ENCODE measurements at places on chromosomes 1 and 21.

DNA sequence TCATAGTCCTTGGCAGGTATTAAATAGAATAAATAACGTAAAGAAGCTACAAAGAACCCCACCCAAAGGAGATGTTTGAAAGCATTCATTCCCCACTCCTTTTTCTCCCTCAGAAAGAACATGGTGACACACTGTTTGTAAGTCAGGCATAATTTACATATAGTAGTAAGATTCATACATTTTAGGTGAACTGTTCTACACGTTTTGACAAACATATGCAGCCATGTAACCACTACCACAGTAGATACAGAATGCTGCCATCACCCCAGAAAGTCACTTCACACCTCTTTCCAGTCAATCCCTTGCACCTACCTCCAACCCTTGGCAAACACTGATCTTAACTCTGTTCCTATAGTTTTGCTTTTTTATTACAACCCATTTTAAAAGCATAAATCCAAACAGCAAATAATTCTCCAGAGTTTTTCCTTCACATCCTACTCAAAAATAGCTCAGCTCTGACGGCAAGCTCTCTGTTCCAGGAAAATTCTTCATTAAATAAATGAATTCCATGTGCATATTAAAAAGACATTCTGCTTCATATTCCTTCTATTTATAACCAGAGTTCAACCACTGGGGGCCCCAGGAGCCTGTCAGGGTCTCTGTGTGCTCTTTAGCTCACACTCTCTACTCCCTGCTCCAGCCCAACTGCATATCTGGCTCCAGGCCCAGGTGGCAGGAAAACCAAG, 258.8 kb downstream of the PLPP3 start:
- DNase-seq = no peak

DNA sequence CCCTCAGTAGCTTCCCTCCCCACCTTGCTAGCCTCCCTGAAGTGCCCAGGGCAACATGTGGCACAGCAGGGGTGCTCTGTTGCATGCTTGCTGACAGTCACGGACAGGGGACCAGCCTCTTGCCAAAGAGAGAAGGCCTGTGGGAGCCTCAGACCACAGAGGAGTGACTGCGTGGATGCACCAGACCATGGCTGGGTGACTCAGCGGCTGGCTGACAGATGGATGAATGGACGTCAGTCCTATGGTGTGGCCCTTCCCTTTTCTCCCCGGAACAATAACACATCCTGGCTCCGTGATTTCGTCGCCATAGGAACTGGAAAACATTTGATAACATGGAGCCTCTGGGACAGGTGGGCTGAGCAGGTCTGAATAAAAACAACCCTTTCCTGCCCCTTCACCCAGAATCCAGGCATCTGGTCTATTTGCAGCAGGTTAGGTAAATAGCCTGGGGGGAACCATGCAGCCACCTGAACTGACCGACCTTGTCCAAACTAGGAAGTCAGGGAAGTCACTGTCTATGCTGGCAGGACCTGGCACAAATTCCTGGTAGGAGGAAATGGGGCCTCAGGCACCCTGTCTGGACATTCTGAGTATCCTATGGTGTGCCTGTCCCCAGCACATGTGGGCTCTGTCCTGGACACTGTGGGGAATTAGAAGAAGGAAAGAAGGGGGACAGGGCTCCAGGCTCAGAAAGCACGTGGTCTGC, 53.3 kb downstream of the NENF start:
- DNase-seq = peak; percentile 97

GRCh38 chr1:2101946-2102345, 51.7 kb downstream of the PRKCZ start:
- no peak for DNase-seq

DNA sequence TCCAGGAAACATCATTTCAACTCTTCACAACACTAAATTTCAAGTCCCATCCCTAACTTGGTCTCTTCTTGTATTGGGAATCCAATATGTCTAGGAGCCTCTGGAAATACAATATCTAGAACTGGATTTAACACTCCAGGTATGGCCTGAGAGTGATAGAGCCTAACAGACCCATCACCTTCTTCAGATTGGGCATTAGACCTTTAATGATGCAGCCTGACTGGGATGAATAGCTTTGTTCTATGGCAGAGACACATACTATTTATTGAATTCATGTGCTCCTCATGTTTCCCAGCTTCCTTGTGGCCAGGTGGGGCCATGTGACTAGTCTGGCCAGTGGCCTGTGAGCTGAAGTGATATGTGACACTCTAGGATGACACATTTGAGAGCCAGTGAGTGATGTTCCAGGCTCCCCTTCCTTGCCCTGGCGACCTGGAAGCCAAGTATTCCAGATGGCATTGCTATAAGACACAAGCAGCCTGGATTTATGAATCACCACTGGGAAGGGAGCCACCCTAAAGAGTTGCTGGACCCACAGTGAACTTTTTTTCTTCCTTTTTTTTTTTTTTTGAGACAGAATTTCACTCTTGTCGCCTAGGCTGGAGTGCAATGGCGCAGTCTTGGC, 31.0 kb upstream of the POU3F1 start:
- DNase-seq = no peak

DNA sequence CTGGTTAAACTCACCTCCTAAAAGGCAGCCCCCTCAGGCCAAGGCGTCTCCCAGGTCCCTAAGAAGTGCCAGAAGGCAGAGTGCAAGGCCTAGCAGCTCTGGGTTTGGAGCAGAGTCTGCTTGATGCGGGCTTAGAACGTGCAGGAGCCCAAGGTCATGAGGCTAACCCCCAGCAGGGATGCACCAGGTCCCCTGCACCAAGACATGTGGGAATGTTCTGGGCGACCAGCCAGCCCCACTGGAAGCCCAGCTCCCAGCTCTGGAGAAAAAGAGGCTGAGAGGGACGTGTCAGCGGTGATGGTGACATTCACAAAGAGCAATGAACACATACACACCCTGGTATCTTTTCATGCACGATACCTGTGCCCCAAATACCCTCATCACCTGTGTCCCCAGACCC, 5.1 kb downstream of the LRRN2 start:
- peak; percentile 65 for DNase-seq

All from NCI-H69 (cell line).